ENCODE measurements at places on chromosomes 1 and 21. TPM values are rescaled to one million over a fixed set of nuclear protein-coding genes. Genes with fewer than 3 reads are reported as not detected.

SNX7 gene
- total RNA-seq: 62.8 TPM

CLCC1 gene
- 35.4 TPM for total RNA-seq

FAM43B gene
- total RNA-seq: 3.5 TPM

S1PR1 gene
- total RNA-seq: 6.8 TPM

ADAMTS5 gene
- 12.2 TPM for total RNA-seq

DNAJC6 gene
- total RNA-seq: 5.3 TPM

DNA sequence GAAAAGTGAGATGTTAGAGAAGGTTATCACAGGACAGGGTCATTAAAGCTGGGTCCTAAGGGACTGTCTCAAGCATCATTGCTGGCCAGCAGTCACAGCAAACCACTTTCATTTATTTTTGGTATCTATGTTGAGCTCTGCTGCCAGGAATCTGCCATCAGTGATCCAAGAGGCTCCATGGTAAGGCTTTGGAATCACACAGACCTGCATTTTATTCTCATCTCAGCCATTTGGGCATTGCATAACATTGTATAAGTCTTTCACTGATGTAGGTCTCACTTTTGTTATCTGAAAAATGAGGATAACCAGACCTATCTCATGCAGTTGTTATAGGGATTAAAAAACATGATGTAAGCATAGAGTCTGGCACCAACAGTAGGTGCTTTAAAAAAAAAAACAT is 77.5 kb downstream of the OMA1 start:
- DNase-seq: no peak

DNA sequence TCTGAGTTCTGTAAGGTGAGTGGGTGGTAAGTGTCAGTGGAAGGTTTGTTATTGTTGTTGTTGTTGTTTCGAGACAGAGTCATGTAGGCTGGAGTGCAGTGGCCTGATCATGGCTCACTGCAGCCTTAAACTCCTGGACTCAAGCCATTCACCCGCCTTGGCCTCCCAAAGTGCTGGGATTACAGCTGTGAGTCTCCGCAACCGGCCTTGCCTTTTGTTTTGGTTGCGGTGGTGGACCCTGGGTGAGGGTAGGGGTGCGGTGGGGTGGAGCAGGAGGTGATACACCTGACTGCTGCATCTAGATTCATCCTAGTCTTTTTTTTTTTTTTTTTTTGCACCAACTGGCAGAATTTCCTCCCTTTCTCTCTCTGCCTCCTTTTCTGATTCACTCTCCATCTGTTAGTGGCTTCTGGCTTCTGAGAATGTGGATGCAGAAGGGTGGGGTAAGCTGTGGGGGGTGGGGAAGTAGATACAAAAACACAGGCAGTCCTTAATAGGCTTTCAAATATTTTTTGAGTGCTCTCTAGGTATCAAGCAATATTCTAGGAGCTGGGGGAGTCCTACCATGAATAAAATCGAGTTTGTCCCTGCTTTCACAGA is 4.6 kb upstream of the GMEB1 start:
- no peak for DNase-seq

DNA sequence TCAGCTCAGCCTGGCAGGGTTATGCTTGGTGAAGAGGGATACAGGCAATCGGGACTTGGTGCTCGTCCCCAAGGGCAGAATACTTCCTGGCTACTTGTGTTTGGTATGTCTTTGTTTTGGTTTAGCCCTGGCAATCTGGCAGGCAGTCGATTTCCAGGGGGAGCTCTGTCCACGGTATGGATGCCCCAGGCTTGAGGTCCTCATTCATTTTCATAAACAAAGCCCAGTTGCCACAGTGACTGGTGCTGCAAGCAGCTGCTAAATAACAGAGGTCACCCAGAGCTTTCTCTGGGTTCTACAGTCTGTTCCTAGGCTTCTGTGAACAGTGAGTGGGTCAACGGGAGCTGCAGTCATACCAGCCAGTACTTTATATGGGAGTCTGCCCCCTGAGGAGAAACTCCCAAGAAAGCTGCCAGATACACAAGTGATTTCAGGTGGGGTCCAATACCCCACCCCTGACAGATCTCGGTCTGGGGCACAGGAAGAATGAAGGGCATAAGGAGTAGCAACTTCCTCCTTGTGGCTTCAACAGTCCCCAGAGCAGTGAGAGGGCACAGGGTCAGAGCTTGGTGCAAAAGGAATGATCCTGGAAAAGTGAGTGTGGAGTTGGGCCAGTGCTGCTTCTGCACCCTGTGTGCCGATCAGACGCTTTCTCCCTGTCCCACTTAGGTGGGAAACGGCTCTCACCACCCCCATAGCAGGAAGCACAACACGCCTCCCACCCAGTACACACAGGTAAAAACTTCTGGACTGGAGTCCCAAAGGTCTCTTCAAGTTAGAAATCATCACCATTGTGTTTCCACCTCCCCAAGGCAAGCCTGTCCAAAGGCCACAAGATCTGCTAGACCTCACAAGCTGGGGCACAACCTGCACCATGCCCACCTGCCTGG is 55.5 kb downstream of the TGFBR3 start:
- DNase-seq: peak; percentile 97

DNA sequence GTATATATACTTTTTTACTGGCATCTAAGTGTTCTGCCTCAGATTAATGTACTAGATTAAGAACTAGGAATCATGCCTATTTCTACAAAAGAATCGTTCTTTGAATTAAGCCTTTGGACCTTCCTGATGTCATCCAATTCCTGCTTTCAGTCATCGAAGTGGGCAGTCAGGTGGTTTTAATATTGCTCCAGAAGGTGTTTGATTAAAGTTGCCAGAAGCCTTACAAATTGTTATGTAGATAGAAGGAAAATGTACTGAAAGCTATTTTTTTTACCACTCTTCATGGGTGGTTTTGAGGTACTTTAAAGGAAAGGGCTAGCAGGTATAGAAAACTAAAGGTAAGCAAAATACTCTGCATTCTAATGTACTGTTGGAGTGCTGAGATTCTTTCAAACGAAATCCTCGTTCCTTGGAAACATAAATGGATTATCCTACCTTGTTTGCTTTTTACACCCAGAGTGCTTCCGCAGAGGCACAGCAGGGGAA is 716 bp downstream of the CTBS start:
- no peak for DNase-seq

GRCh38 chr1:156625436-156626078 is 6.3 kb downstream of the HAPLN2 start:
- DNase-seq: peak; percentile 28

DNA sequence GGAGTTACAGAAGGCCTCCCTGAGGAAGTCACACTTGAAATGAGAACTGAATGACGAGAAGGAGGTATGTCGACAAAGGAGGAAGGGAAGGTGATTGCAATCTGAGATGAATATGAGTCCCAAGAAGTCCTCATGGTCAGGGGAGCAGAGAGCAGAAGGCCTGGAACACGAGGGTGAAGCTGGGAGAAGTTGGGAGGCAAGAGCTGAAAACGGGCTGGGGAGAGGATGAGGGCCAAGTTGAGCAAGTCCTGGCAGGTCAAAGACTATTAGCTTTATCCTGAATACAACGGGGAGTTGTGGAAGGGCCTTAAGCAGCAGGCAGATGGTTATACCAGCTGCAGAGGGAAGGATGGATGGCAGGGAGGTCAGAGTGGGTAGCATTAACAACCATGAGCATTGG is 89.5 kb downstream of the KCNJ15 start:
- DNase-seq: no peak

DNA sequence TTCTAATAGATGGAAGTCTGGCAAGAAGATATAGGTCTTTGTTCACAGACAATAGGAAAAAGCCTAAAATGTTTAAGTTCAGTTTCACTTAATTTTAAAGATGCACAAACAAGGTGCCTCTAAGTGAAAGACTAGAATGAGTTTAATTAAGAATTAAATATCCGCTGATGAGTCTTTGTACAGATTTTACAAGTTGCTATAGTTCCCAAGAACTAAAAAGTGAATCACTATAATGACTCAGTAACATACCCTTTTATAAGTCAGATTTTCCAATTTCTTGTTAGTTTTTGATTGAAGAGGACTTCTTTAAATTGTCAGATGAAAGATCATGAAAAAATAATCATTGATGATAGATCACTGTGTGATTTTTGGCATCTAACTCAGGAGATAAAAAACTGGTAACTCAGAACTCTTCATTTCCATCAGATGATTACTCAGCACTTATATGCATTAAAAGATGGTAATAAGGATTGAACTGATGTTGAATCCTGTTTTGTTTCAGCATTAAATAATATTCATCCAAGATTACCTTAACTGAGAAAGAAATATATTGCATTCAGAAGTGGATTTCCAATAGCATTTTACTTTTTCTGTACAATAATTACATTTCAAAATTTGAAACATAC is 59.0 kb upstream of the ST6GALNAC3 start:
- no peak for DNase-seq

DNA sequence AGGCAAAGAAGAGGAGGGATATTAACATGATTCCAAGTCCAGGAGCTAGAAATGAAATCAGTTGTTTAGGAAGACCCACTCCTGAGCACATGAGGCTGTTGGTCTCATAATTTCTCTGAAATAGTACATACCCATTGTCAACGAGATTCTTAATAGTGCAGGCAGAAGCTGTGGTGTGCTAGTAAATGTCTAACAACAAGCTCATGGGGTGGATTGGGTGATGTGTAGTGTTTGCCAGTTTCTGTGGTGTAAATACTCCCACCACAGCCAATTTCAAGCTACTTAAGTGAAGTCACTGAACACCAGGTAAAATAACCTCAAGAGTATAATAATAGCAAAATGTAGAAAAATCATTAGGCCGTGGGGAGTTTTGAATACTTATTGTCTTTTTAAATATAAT is 42.0 kb downstream of the SYF2 start:
- DNase-seq: no peak

GRCh38 chr1:220878191-220879075 is 810 bp upstream of the HLX start:
- DNase-seq: no peak

DNA sequence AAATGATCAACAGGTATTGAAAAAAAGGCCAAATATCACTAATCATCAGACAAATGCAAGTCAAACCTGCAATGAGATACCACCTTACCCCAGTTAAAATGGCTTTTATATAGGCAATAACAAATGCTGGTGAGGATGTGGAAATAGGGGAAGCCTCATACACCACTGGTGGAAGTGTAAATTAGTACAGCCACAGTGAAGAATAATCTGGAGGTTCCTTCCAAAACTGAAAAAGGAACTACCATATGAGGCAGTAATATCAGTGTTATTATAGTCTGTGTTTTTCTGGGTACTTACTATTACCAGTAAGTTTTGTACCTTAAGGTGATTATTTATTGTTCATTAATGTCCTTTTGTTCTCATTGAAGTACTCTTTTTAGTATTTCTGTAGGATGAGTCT is 201.3 kb downstream of the MRPL39 start:
- no peak for DNase-seq

DNA sequence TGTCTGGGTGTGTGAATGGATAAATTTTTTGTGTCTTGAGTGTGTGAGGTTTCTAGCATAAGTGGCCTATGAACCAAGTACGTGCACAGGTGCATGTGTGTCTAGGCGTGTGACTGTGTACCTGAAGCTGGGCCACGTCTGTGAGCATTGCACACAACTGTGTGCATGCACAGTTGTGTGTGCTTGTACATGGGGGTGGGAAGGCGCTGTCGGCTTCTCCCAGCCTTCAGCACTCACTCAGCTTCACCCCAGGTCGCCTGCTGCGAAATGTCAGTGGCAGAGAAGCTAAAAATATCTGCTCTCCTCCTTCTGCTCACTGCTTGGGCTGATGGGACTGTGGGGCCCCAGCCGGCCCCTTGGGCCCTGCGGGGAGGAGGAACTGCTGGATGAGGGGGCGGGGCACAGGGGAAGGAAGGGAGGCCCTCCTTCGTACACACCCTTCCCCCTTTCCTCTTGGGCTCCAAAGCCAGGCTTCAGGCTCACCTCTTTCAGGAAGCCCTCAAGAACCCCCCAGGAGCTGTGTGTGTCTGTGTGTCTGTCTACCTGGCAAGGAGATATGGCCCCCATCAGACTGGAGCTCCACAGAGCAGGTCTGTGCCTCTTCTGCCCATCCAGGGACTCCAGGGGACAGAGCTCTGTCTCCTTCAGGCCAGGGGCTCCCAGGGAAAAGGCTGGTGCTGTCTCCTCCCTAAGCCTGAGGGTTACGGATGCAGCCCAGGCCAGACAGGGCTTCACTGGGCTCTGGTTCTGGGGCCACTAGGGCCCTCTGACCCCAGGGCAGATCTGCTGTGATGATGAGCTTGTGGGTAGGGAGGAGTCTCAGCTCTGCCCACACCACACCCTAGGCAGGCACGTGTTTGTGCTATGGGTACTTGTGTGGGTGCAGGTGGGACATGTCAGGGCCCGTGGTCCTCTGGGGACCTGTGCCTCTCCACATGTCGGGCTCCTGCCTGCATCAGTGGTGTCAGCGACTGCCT is 35.6 kb upstream of the WASF2 start:
- no peak for DNase-seq

GRCh38 chr1:154611150-154611862 is 3.3 kb upstream of the ADAR start:
- no peak for DNase-seq

- peak; percentile 57 for DNase-seq
Observed at GRCh38 chr1:26887125-26887524, 3.0 kb downstream of the GPN2 start.

DNA sequence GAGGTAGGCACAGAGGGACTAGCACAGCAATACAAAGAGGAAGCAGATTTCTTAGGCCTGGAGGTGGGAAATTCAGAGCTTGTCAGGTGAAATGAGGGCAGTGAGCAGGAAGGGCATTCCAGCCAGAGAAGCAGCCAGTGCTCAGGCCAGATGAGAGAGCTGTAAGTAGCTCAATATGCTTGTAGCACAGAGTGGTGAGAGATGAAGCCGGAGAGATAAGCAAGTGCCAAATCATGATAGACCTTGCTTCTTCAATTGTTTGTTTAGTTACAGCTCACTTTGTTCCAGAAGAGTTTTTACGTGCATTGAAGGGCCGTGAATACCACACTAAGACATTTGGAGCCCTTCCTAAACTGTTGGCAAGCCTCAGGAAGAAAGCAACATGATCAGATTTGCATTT is 42.0 kb upstream of the ADAMTS1 start:
- peak; percentile 46 for DNase-seq

DNA sequence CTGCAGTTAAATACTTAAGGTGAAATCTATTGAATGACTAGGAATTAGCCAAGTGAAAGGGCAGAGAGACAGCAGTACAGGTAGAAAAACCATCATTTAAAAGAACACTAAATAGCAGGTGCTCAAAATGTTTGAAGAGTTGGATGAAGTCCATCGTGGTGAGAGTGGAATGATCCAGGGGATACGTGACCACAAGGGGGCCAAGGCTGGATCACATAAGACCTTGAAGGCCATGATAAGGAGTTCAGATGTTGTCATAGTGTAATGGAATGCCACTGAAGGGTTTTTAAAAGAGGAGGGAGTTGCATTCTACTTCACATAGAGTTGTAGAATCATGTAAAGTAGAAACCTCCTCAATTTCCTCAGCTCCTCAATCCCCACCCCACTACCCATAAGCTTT is 34.8 kb upstream of the HOOK1 start:
- DNase-seq: peak; percentile 5
